ENCODE measurements at places on chromosomes 11 and 22.

DNA sequence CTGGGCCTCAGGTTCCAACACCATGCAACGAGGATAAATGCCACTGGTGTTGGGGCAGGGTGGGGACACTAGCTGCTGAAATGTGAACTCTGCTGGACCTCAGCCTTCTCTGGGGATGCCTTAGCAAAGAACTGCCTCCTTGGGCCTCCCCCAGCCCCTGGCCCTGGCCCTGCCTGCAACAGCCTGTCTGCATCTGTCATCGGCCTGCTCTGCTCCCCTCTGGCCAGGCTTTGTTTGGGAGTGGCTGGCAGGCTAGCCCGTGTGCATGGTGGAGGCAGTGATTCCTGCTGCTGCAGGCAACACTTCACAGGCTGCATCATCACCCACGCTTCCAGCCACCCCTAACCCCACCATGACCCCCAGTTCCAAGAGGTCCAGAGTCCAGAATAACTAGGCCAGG lies 11.5 kb upstream of the MYOD1 start:
- no peak for DNase-seq

DNA sequence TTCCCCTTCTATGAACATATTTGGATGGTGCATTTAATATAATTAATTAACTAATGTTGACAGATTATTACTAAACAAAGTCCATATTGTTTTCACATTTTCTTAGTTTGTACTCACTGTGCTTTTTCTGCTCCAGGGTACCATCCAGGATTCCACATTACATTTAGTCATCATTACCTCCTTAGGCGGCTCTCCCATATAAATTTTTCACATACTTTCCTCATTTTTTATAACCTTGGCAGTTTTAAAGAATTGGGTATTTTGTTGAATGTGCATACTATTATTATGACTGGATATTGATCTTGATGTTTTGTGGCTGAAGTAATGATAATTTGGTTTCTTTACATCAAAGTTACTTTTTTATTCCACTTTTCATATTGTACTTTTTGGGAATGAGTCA lies 755.6 kb upstream of the ANO3 start:
- DNase-seq: no peak

- DNase-seq: no peak
Observed at GRCh38 chr11:1647901-1648652, 18.5 kb downstream of the KRTAP5-5 start.

DNA sequence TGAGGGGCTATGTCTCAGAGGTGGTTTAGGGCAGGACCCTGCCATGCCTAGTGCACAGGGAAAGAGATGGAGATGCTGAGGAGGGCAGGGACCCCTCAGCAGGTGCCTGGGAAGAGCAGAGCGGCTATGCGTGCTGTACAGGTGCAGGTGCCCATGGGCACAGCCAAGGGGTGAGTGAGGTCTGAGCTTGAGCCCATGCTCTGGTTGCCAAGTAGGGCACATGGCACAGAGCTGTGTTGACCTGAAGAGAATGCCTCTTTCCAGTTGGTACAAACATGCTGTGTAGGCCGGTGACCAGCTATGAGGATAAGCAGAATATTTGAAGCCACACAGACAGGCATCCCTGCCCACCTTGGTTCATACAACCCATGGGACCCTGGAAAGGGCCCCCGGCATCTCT lies 65.8 kb upstream of the NECTIN1 start:
- DNase-seq: no peak

- no peak for DNase-seq
Observed at GRCh38 chr22:30020511-30020910, 59.8 kb upstream of the HORMAD2 start.

GRCh38 chr22:36659762-36660509 lies 43.6 kb downstream of the CACNG2 start:
- DNase-seq: peak; percentile 96

DNA sequence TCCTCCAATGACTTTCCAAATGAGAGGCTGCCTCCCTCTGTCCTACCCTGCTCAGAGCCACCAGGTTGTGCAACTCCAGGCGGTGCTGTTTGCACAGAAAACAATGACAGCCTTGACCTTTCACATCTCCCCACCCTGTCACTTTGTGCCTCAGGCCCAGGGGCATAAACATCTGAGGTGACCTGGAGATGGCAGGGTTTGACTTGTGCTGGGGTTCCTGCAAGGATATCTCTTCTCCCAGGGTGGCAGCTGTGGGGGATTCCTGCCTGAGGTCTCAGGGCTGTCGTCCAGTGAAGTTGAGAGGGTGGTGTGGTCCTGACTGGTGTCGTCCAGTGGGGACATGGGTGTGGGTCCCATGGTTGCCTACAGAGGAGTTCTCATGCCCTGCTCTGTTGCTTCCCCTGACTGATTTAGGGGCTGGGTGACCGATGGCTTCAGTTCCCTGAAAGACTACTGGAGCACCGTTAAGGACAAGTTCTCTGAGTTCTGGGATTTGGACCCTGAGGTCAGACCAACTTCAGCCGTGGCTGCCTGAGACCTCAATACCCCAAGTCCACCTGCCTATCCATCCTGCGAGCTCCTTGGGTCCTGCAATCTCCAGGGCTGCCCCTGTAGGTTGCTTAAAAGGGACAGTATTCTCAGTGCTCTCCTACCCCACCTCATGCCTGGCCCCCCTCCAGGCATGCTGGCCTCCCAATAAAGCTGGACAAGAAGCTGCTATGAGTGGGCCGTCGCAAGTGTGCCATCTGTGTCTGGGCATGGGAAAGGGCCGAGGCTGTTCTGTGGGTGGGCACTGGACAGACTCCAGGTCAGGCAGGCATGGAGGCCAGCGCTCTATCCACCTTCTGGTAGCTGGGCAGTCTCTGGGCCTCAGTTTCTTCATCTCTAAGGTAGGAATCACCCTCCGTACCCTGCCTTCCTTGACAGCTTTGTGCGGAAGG lies 2.9 kb downstream of the APOC3 start:
- DNase-seq: no peak

DNA sequence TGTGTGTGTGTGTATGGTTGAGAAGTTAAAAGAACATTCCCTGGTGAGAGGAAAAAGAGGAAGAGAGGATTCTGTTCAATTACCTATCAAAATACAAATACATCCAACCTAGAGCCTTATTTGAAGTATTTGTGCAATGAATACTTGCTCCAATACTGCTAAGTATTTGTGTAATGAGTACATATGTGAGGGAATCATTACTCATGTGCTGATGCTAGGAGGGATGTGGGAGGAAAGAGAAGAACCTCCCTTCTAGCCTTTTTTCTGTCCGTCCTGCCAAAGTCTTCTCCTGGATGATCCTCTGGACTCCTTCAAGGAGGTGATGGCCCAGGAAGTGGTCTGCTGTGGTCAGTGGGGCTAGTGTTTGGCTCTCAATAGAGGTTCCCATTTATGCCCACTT lies 36.0 kb upstream of the ACCSL start:
- no peak for DNase-seq

GRCh38 chr22:25546751-25547150 lies 17.7 kb upstream of the GRK3 start:
- no peak for DNase-seq

- DNase-seq: peak; percentile 68
Observed at GRCh38 chr11:47863189-47863897, 15.2 kb upstream of the NUP160 start.

DNA sequence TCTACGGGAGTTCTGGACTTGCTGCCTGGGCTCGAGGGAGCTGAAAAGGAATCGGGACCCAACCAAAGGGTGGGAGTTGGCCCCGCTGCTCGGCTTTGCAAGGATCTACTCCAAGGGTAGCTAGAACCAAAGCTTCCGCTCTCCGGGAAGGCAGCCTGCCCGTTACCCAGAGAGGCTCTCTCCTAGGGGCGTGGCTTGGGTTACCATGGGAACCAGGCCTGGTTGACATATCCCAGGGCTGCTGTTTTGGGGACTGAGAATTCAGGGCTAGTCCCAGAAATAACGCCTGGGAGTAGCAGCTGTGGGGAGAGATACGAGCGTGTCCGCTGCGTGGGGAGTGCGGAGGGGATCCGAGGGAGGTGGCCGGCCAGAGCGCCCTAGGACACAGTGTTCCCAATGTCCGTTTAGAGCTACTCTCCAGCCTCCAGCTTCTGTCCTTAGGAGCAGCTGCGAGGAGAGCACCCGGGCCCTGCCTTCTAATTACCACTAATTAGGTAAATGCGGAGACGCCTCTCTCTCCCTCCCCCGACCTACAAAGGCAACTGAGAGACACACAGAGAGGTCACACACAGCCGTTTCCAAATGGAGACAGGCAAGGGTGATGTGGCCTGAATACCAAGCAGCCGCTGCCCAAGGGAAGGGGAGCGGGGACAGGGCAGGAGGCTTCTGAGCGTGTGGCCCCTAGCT lies 141.6 kb upstream of the CADM1 start:
- no peak for DNase-seq

- no peak for DNase-seq
Observed at GRCh38 chr11:102464859-102465500, 12.4 kb upstream of the TMEM123 start.

DNA sequence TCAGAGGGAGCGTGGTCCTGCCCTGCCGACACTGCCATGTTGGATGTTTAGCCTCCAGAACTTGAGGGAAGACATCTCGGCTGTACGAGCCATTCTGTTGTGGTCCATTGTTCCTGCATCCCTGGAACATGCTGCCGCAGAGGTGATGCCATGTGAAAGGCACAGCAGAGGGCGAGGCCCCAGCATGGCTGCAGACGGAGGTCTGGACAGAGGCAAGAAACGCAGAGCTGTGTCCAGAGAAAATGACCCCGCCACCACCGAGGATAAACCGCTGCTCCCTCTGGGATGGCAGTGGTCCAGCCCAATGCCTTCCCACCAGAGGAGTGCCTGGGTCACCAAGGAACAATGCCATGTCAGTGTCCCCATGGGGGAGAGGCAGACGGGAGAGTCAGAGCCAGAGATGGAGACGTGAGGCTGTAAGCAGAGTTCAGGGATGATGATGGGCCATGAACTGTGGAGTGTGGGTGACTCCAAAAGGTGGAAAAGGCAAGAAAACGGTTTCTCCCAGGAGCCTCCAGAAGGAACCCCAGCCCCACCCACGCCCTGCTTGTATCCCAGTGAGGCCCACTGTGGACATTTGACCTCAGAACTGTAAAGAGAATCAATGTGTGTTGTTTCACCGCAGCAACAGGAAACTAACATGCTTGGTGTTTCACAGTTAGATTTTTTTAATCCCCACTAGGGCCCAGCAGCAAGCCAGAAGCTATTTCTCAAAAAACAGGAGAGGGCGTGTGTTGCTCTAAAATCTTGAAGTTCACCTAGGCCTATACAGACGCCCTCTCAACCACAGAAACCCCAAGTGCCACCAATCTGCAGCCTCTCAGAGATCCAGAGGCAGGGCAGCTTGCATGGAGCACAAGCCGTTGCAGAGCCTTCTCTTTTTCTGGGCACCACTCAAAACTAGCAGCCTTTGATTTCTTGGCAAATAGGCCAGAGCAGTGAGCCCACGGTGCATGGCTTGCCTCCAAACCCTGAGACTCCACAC lies 1422.9 kb downstream of the TBC1D22A start:
- no peak for DNase-seq

GRCh38 chr22:37018815-37019308 lies 385 bp downstream of the TST start:
- DNase-seq: no peak

- peak; percentile 50 for DNase-seq
Observed at GRCh38 chr22:37777122-37777687, 30.5 kb upstream of the GCAT start.

DNA sequence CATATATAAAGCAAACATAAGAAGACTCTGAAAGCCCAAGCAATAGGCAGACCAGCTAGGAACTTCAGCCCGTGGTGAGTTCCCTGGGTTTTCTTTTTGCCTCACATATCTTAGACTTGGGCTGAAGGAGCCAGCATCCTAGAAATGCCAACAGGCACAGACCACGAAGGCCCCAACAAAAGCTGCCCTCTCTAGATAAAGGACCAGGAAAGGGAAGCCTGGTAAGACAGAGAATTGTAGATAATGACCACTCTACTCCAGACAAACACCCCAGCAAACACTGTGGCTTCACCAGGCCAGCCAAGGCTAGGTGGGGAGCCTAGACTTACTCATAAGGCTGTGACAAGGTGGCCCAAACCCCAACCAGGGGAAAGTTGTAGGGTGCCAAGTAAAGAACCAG lies 11.2 kb downstream of the GAL start:
- DNase-seq: peak; percentile 89

GRCh38 chr22:47288680-47289079 lies 526.2 kb downstream of the TBC1D22A start:
- DNase-seq: no peak

DNA sequence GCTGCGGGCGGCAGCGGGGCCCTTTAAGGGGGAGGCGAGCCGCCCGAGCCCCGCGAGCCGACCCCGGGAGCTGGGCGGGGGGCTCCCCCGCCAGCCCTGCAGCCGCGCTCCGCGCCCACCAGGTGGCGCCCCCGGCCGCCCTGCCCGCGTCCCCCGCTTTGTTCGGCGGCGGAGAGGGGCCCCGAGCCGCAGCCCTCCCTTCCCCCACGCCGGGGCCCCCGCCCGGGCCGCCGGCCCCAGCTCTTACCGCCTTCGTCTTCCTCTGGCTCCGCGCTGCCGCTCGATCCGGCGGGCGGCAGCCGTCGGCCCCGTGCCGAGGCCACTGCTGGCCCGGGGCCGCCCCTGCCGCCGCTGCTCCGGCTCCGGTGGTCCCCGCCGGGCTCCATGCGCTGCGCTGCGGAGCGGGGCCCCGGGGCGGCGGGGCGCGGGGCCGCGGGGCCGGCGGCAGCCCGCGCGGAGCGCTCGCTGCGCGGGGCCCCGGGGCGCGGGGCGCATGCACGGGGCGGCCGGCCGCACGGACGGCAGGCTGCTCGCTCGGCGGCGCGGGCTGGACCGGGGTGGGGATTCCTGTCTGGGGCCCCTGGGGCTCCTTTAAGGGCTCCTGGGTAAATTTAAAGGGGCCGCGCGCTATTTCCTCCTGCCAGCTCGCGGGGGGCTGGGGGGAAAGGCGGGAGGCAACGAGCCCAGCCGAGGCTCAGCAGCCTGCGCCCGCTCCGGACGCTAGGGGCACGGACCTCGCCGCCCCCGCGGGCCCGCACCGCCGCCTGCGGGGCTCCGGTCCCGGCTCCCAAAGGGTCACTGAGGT lies at the start of gene ZFTA:
Gene ZFTA, minus strand, starts transcription at position 539 of the 805 bp plus-strand sequence. Its CDS starts 153 bp downstream, at position 386.
- peak; percentile 38 for DNase-seq

DNA sequence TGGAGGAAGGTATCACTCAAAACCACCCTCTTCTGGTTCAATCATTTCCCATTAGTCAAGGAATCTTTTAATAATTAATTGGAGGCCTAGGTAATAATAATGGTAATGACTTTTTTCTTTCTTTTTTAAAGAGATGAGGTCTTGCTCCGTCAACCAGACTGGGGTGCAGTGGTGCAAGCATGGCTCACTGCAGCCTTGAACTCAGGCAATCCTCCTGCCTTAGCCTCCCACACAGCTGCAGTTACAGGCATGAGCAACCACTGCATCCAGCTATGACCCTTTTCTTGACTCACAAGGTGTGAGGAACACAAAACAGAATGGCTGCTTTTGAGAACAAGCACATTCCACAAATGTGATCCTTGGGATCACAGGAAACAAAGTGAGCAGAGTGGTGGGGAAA lies 3.6 kb downstream of the POLDIP3 start:
- no peak for DNase-seq

Data from hematopoietic multipotent progenitor cell treated with erythropoietin and hydrocortisone succinate and interleukin-3 and kit ligand, for 8 days (in vitro differentiated cells).